ENCODE measurements at places on chromosomes 3 and 15.

DNA sequence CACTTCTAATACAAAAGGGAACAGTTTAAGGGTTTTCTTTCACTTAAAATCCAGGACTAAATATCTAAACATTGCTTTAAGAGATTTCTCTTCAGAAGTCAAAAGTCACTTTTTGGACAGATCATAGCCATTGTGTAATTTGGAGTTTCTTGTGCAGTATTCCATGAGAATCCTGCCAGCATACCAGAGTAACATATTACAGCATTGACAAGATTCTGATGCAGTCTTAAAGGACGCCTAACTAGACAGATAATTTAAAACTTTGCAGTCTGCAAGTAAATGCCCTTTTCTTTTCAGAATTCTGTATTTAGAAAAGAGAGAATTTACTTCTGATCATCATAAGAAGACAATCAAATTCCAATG is 17.5 kb upstream of the IGSF10 start:
- no peak for DNase-seq

- DNase-seq = no peak
Observed at GRCh38 chr3:158977497-158977896, 175.6 kb downstream of the MFSD1 start.

DNA sequence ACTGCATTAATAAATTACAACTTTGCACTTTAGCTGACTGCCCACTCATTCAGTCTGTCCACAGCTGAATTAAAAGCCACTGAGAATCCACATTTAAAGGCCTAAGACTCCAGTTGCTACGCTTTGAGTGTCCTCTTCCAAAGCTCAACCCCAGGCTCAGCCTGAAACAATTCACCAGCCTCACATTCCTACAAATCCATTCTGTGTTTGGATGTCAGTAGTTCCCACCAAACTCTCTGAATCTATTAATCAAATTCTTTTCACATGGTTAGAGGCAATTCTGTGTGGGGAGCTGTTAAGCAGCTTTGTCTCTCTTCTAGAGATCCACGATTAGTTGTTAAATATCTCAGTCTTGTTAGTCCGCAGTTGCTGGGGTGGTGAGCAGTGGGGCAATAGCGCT is 116.8 kb upstream of the UBE2E2 start:
- DNase-seq = no peak

- DNase-seq = no peak
Observed at GRCh38 chr3:18683900-18684299, 258.8 kb upstream of the SATB1 start.

- no peak for DNase-seq
Observed at GRCh38 chr3:174331095-174331800, 527.9 kb upstream of the NAALADL2 start.

- no peak for DNase-seq
Observed at GRCh38 chr15:101059381-101060341, 140.5 kb downstream of the LRRK1 start.

GRCh38 chr3:126925411-126926171 is 57.3 kb upstream of the PLXNA1 start:
- DNase-seq = no peak

DNA sequence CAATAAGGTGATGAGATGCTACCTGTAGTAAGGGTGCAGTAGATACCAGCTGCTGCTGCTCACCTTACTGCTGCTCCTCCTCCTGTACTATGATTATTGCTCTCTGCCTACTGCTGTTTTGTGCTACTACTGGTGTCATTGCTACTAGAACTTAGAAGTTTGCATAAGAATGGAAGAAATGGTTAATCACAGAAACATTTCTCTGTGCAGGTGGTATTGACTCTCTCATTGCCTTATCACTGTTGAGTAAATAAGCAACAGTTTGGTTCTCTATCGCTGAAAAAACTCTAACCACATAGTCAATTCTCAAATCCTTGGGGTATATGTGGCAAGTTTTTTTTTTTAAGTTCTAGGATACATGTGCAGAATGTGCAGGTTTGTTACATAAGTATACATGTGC is 16.5 kb downstream of the MITF start:
- no peak for DNase-seq
